Fibroblast of skin of left biceps (primary cell): ENCODE measurements at places on chromosomes 6 and 20.

DNA sequence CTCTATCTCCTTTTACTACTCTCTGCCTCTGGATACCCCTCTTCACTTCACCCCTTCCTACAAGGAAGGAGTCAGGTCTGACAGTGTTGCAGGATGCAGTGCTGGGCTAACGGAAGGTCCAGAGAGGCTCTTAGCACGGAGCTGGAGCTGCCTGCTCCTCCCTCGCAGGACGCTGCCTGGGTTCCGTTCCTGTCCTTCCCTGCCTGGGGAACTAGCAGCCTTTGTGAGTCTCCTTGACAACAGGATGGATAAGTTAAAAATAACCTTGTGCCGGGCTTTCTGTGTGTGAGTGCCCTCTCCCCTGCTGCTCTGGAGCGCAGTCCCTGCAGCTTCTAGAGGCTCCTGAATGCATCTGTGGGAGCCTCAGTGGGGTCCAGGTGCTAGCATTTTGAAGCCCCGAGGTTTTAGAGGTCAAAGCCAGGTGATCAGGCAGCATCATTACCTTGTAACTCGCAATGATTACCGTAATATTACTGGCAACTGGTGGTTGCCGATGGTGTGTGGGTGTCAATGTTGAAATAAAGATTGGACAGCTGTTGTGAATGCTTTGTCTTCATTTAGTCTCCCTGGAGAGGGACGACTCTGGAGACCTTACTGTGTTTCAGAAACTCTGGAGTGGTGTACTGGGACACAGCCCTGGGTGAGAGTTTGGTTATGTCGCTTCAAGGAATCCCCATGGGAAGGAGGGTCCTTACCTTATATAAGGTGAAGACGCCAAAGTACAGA lies 44.4 kb downstream of the CDS2 start:
- DNase-seq: no peak

DNA sequence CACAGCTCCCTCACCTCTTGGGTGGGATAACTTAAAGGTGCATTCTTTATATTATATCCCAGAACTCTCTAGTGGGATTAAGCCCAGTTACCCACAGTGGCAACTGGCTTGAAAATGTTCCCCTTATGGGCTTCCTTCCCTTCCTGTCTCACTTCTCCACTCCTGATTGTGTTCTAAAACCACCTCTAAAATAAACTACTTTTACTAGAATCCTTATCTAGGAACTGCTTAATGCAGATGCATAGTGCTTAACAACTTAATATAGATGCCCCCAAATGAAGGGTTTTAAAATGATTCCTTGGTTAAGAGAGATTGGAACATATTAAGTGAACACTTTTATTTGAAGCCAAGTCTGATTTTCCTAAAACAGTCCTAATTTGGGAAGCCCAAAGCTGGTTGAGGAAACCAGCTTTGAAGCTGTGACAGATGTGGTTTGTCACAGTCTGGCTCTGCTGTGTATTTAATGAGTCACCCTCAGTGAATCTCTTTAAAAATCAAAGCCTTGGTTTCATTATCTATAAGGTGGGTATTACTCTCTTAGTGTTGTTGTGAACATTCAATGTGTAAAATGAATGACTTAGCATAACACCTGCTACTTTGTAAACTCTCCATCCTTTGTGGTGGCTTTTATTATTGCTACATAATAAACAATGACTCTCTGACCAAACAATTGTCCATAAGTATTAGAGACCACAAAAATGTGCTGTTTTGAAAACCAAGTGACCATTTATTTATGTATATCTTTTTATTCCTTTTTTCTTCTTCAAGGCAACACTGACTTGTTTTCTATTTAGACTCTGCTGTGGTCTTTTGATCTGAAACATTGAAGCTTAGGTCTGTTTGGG lies 24.4 kb downstream of the PLCB1 start:
- DNase-seq: no peak

DNA sequence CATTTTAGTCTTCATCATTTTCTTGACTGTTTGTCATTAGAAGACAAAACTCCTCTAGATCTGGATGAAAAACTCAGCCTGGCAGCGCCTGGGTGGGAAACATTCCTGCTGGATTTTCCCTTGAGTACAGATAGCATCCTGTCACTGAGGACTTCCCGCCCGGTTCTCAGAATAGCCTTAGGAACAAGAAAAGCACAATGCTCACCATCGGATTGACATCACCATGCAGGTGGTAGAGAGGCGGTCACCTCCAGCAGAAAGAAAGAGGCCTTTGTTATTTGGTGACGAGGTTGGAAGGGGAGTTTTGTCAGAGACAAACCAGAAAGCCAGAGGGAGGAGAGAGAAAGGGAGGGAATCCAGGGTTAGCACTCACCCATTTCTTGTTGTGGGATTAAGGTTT lies 39.8 kb downstream of the KIF25 start:
- no peak for DNase-seq

DNA sequence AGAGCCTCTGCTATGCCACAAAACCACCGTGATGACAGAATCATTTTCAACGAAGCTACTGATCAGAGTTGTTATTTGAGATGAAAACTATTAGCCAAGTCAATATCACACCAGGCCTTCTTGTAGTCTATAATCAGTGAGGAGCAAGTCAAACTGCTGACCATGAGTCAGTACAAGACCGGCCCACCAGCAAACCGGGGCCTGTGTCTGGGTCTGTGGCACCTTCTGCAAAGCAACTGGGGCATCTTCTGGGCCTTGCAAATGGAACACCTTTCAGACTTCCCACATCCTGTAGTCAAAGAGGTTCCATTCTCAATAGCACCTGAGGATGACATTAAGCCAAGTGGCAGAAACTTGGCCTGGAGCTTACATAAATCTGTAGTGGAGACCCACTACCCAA lies 38.5 kb downstream of the CPXM1 start:
- no peak for DNase-seq

DNA sequence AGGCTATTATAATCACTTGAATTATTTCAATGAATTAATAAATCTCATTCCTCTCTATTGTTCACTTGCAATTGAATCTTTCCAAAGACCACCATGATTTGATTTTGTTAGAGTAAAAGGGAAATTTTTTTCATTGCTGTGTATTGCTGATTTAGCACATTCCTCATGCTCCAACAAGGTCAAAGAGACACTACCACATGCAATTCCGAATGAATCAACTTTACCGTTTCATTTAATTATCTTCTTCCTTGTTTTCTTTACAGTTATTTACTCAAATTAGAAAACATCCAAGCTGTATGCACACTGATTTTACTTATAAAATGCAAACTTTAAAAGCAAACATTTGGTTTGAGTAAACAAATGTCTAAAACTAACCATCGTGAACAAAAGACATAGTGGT lies 967 bp downstream of the KIAA0408 start:
- DNase-seq: no peak

GRCh38 chr6:88728756-88729155 lies 234.7 kb downstream of the RNGTT start:
- DNase-seq: no peak

DNA sequence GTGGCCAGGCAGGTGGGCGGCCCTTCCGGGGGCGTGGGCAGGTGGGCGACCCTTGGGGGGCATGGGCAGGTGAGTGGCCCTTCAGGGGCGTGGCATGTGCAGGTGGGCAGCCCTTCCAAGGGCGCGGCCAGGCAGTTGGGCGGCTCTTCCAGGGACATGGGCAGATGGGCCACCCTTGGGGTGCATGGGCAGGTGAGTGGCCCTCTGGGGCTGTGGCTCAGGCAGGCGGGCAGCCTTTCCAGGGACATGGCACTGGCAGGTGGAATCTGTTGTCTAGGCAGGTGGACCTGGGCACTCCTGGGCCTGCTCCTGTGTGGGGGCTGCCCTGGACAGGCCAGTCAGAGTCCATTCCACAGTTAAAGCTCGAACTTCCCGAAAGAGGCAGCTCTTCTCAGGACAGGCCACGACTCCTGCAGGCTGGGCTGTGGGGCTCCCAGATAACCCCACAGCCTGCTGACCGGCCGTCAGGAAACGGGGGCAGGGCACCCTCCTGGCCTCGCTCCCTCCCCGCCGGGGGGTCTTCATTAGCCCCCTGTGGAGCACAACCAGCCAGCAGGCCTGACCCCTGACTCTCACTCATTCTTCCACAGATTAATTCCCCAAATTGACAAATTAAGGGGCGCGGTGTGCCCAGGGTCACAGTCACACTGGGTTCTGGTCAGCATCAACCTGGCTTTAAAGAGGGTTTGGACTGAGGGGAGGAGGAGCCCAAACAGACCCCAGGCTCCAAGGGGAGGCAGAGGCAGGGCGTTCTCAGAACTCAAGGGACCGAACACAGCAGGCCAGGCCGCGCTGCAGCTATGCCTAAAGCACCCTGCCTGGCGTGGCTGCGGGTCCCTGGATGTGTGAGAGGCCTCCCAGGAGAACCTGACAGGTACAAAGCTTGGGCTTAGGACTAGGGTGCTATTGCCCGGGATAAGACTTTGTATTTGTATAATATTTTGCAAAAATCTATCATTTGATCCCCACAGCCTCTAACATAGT lies 130.0 kb downstream of the DLL1 start:
- no peak for DNase-seq

DNA sequence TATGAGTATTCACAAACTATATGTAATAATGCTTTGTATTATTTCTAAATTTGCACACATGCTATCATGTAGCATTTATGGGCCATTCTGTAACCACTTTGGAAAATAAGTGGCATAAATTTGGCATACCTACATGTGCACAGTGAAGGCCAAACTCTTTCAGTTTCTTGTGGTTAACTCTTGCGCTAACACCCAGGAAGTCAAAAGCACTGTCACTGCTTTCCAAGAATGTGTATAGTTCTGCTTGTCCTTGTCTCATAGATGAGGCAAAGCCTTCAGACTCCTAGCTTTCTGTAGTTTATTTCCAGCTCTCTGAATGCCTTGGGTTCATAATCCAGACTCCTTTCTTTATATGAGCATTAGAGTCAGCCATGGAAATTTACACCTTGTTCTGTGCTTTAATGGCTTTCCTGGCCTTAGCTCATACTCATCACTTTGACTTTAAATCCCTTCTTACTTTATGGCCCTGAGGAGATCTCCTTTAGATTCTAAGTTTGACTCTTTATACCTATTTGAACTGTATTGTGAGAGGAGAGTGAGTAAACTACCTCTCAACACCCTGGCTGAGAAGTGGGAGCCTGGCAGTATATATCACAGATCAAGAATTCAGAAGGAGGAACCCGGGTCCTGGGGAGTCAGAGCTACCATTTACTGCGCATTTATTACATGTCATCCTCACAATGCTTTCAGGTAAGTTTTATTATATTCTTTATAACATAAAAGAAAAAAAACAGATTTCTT lies 949 bp upstream of the SLC17A3 start:
- DNase-seq: no peak

DNA sequence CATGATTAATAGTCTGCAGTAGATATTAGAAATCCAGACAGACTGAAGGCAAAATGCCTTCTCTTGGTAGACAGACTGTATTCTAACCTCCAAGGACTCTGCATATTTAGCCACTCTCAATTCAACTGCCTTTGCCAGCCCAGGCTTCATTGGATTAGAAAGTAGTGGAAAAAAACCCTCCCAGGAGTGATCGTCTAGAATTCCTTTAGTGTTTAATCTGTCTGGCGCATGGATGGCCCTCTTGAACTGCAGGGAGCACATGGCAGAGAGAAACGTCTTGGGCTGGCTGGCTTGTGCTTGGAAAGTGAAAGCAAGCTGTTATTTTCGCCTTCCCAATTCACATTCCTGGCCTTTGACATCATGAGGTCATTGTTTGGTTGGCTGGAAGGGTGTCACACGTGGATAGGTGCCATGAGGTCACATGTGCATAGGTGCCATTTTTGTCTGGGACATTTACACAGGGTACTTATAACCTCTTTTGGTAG lies 30.9 kb upstream of the NEDD9 start:
- no peak for DNase-seq

GRCh38 chr6:38937839-38938613 lies 110.6 kb upstream of the GLP1R start:
- DNase-seq: no peak

DNA sequence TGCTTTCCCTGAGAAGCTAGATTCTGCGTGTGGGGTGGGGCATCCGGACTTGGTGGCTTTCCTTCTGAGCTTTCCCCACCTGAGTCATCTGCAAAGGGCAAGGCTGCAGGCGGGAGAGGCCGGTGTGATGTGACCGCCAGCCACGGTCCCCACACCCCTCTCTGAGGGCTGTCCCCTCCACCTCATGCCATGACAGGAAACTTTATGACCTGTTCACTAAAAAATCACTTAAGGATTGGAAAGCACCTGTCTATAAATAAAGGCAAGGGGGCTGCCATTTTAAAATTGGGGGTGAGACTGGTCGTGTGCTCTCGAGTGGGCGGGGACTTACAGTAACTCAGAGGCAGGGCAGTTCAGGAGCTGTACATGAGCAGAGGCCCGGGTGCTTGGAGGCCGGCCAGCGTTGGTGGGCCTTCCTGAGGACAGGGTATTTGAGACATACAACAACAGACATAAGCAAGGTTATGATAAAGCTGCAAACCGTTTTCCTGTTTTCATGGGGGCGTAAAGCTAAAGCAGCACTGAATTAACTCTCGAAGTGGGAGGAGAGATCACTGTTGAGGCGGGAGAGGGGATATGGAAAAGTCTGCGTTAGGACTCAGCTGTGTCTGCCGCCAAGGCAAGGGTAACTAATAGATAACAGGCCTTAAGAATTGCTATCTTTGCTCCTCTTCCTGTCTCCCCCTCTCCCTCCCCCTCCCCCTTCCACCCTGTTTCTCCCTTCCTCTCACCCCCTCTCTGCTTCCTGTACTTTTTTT lies 16.1 kb upstream of the SERPINB1 start:
- DNase-seq: peak; percentile 64

- no peak for DNase-seq
Measured at GRCh38 chr20:59789686-59790085, 143.8 kb downstream of the SYCP2 start.

GRCh38 chr6:144662812-144663365 lies 377.8 kb downstream of the UTRN start:
- no peak for DNase-seq

DNA sequence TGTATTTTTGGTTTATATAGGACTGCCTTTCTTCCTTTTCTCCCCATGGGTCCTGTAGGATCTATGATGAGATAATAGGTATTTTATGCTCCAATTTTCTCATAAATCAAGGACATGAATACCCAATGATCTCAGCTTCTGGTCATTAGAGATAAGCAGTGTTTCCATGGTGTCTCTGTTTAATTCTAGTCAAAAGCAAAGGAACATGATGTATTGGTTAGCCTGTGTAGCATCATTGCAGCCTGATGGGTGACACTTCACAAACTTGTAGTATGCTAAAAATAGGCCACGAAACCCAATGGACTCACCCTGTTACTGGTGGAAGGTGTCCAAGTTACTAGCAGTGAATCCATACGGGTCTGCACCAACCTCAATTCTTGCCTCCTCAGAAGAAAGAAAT lies 116.2 kb upstream of the SNX9 start:
- DNase-seq: no peak

DNA sequence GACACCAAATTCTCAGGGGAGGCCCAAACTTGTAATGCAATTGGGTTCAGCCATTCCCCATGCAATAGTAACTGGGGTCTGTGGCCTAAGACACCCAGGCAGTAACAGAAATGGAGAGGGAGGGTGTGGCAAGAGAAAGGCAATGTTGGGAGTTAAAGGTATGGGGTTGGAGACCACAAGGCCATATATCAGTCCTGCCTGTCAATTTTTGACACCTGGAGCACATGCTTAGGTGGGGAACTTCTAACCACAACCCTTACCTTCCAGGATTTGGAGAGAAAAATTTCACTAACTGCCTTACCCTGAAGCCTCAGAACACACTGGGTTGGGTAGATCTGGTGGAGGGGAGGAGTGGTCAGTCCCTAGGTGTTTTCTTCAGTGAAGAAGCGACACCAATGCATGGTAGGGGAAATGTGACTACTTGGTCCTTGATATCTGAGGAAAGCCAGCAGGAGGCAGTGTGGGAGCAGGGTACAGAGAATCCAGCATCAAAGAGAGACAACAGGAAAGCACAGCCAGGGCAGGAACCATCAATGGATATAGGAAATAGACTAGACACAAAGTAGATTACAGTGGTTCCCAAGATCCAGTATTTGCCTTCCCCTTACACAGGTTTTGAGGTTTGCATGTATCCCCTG lies 6.8 kb upstream of the USP49 start:
- no peak for DNase-seq
